NK-92 treated with Interleukin-12 subunit alpha and Interleukin-12 subunit beta, amount 100 ng/mL, for 24 hours (cell line): ENCODE measurements at places on chromosomes 2 and 18.

DNA sequence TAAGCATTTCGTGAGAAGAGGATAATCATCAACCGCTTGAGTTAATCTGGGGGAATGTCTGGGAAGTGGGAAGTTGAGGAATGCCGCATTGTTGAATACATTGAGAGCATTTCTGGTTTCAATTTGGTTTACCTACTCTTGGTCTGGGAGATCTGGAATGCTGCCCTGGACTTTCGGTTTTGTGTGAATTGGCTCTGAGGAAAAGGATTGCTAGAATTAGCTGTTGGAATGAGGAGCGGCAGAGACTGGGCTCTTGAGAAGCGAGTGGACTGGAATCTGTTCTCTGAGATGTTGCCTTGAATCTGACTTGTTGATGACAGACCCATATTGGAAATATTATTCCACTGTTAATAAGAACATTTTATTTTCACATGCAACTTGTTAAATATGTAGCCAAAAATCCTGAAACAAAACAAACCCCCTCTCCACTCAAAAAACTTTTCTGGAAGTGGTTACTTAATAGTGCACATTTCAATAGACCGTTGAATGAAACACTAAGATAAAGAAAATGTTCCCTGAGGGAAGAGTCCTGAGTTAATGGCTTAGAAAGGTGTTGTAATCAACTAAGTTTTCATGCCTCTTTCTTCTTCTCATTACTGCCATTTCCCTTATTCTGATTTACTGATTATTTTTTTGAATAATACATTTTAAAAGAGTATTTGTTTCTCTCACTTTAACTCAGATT is 50.8 kb downstream of the PTPRM start:
- DNase-seq, result no peak

DNA sequence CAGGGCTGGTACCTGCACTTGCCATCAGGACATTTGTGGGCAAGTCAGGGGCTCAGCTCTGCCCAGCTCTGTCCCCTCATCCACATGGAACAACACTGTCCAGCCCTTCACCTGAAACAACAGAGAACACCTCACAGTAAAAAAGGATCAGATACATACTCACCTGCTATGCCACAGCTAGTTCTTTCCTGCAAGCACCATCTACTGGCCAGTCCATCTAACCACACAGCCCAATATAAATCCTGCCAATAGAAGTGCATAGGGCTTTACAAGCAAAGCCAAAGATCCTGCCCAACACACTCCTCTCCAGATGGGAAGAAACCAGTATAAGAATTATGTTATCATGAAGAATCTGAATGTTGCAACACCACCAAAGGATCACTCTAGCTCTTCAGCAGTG is 52.2 kb upstream of the GALNT13 start:
- DNase-seq, result no peak

- no peak for DNase-seq
Measured at GRCh38 chr2:110679865-110680264, 2.0 kb upstream of the BUB1 start.

DNA sequence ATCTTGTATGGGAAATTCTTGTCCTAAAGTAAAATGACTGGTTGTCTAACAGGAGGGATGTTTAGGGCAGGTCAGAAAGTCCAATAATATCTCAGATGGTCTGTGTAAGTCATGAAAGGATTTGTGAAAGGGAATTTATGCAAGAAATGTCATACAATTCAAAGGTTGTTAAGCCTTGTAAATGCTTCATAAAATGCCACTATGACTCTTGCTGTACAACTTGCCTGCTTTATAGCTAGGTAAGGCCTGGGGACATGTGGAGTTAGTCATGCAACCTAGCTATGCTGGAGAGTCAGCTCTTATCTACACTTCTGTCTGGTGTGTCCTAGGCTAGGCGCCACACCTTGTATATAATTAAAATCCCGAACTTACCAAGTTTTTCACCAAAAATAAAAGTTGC is 36.9 kb upstream of the VWA3B start:
- no peak for DNase-seq

DNA sequence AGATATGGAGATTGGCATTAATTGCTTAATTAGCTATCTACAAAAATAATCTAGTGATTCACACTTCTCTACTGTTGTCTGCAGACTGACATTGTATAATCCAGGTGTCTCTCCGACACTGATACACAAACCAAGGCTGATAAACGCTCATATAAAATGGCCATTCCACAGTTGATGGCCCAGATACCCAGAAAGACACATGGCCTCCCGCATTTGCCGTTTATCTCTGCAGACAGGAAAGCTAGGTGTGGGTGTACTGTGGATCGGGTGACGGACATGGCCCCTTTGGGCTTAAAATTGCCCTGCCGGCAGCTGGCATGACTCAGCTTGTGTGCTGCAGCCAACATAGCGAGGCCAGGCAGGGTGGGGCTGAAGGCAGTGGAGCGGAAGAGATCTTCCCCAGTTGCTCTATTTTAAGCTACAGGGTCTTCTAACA is 18.5 kb downstream of the PMAIP1 start:
- no peak for DNase-seq

- peak; percentile 36 for DNase-seq
Measured at GRCh38 chr18:46054956-46055837, 16.9 kb downstream of the PSTPIP2 start.

GRCh38 chr2:182726473-182726872 is 10.4 kb downstream of the DNAJC10 start:
- no peak for DNase-seq

- DNase-seq, result no peak
Measured at GRCh38 chr2:214135966-214136365, 274.9 kb upstream of the VWC2L start.
